ENCODE measurements at places on chromosomes 6 and 20.

- no peak for DNase-seq
These were observed 311.9 kb upstream of the MAP3K7 start for GRCh38 chr6:90898763-90899162.

DNA sequence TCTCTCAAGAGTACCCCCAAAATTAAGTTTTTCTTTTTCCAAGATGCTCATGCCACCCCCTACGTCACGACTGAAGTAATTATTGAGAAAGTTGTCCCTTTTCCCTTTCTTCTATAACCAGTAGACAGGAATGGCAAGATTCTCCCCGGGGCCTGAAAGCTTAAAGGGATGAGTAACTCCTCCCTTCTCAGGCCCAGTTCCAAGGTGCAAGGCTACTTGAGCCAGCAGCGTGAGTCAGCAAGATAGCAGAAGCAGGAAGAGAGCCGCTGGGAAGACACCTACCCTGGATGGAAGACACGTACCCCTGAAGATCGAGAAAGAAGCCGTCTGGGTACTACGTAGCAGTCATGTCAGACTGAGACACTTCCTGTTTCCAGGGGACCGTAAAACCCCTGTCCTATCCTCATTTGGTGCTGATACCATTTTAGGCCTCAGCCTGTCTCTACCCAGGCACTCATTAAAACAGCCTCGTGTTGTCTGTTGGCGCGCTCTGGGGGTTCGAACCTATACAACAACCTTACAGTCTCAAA is 241.0 kb downstream of the ADGRG6 start:
- DNase-seq, result no peak

DNA sequence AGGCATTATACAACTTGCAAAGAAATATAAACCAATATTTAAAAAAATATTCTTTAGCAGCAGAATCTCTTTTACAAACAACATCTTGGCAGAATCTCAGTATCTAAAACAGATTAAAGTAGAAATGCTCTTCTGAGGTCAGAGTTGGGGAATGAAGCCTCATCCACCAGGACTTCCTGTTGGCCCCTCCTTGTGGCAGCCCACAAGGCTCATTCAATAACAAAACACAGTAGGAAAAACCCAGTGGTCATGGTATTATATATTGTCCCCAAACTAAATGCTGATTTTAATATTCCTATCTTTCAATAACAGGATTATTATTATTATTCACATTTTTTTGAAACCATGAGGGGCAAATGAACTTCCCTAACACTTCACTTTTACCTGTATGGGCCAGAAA is 368.6 kb downstream of the BTBD9 start:
- no peak for DNase-seq

DNA sequence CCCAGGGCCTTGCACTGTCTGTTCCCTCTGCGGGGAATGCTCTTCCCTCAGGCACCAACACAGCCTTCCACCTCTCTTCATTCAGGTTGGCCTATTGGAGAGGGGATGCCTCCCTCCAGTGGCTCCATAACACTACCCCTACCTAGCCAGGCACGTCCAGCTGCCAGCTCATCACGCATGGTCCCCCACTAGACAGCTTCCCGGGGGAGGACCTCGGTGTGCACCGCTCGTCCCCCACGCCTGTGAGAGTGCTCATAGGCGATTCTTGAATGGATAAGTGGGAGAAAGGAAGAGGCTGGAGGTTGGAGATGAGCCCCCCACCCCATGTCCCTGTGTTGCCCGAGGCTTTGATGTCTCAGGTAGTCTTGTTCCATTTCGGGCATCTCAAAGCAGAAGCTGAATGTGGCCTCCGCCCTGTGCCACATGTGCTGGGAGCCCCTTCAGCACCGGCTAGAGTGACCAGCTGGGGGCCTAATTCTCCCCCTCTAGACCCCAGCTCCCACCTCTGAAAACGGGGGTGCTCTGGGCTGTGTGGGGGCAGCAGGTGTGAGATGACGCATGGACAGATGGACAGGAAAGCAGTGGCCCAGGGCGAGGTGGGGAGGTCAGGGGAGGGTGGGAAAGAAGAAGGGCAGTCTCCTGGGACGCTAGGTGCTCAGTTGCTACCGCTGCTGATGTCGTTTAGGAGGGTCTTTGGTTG is 333.0 kb downstream of the TAF4 start:
- DNase-seq, result no peak

DNA sequence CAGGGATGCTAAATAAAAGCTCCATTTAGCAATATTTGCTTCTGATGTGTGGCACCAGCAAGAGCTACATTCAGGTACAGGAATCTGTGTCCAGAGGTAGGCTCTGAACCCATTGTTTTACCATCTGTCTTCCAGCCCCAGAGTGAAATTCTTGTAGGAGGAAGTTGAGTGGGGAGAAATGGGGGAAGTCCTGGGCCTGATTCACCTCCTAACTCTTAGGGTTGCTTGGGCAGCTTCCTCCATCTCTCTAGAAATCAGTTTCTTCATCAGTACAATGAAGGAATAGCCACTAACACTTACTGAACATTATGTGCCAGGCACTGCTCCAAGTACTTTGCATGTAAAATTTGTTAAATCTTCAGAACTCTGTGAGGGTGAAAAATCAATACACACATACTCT is 35.1 kb upstream of the TSPYL1 start:
- DNase-seq, result no peak

- DNase-seq, result no peak
These were observed 229.3 kb downstream of the GRM1 start for GRCh38 chr6:146258206-146258605.
